Non-pigmented ciliary epithelial cell (primary cell): ENCODE measurements at places on chromosomes 2 and 18.

DNA sequence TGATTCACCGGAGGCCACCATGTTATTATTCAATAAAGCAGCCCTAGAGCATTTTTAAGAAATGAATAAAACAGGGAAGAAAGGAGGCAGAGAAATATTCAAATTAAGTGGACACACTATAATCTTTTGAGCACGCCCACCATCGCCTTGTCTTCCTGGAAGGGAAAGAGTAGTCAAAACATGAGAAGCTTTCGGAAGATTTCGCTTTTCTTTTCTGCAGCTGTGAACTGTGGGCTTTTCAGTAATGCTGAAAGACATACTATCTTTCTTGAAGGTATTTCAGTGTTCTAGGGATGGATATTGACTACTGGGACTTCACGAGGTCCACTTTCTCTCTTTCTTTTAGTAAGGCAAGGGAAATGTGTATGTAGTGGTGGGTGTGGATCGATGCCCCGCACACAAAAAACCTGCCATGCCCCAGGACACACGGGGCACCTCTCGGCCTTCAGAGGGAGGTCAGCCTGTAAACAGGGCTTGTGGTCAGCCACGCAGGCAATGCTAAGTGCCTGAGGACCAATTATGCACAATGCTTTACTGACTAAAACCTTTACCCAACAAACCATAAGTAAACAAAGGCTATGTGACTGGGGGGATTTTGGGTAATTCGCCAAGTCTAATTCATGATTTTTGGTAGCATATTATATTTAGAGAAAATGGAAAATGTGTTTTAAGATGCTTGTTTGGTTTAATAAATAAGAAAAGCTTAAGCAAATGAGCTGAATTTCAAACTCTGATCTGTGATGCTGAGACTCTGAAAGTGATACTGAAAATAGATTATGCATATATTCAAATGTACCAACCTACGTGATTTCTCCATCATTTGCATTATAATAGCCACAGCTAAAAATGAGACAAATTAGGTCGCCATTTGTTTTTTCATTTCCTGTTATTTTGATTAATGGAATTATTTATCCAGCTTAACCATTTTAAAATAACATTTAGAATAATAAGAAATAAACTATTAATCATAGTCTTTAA, 130.5 kb downstream of the ZNF516 start:
- DNase-seq = no peak

DNA sequence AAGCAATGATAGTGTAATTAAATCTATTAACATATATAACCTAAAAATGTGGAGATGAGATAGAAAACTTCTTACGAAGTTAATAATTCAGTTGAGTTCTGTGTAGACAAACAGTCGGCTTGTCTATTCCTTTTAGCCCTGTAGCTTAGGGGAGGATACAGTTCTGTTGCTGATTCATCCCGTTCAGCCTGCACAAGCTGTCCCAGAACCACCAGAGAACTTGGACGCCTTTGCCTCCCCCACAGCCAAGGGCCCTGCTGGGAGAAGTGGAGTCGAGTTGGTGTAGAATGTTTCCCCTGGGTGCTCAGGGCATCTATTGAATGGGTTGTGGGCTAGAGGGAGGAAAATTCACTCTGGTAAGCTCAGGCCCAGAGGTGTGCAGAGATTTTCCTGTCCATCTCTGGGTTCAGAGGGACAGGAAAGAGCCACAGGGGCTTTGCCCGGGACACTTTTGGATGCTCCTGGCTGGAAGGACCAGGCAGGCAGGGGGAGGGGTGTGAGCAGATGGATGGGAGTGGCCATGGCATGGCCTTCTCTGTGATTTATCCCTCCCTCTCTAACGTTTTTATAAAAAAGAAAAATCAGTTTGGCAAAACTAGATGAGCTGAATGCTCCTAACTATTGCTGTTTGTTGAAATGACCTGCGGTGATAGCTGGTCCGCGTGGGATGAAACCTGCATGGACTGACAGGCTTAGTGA, 42.8 kb upstream of the GALR1 start:
- peak; percentile 66 for DNase-seq

GRCh38 chr2:239953418-239954061, 71.6 kb downstream of the NDUFA10 start:
- no peak for DNase-seq

DNA sequence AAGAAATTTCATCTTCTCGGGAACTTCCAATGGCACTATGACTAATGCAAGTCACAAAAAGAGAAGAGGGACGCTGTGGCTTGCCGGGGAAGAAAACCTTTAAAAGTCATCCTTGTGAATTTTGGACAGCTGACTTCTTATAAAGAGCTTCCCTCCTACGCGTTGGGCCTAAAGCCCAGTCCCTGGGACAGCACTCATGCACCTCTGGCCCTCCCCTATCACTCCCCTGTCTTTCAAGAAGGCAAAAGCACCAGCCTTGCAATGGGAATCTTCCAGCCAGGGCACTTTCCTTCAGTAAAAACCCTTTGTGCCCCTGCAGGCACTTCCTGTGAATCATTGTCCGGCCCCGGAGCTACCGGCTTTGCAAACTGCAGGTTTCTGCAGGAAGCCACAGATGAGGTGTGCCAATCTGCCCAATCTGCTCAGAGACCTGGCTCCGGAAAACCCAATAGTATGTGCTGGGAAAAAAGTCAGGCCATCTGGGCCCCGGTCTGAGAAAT, 7.1 kb downstream of the MREG start:
- DNase-seq = no peak
